ENCODE measurements at places on chromosomes 6 and 20.

GRCh38 chr6:155273431-155273830 lies 9.6 kb downstream of the CLDN20 start:
- peak; percentile 89 for DNase-seq

DNA sequence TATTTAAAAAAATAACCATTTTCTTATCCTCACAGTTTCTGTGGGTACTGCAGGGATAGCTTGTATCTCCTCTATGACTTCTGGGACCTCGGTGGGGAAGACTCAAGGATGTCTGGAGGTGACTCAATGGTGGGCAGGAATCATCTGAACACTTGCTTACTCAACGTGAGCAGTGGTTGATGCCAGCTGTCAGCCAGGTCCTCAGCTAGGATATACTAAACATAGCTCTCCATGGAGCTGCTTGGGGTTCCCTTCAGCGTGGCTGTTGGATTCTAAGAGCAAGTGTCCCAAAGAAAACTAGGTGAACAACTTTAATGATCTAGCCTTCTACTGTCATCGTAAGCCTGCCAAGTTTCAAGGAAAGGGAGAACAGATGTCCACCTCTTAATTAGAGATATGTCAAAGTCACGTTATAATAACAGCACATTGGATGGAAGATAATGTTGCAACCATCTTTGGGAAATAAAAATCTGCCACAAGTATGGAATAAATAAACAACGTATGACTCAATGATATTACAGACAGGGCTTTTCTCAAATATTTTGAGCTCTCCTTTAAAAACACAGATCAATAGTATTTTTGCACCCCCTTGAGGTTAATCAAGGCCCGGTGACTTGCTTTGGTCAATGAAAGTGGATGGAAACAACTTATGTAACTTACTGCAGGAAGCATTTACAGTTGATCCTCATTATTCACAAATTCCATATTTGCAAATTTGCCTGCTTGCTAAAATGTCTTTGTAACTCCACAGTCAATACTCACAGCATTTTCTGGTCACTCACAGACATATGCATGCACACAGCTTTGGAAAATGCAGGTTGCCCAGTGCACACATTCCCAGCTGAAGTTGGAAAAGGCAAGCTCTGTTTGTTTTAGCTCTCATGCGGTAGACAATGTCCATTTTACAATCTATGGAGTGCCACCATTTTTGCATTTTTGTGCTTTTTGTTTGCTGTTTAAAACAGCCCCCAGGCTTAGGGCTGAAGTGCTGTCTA lies 6.6 kb upstream of the HEBP2 start:
- no peak for DNase-seq

- DNase-seq = no peak
Observed at GRCh38 chr6:32839356-32839755, 817 bp upstream of the TAP2 start.

- no peak for DNase-seq
Observed at GRCh38 chr20:48667889-48668413, 159.8 kb downstream of the PREX1 start.

- DNase-seq = no peak
Observed at GRCh38 chr20:53914091-53914780, 156.2 kb downstream of the BCAS1 start.

GRCh38 chr20:44916586-44916985 lies 6.7 kb downstream of the PABPC1L start:
- no peak for DNase-seq

GRCh38 chr20:10857352-10858070 lies 183.7 kb upstream of the JAG1 start:
- DNase-seq = peak; percentile 91

All from glomerular endothelial cell (primary cell).